D341Med (cell line): ENCODE measurements at places on chromosomes 2 and 18.
A peak's percentile ranks its signal among the peaks of the same experiment; 100 is the strongest.

GRCh38 chr2:75379476-75380210 lies 180.3 kb upstream of the TACR1 start:
- no peak for DNase-seq

DNA sequence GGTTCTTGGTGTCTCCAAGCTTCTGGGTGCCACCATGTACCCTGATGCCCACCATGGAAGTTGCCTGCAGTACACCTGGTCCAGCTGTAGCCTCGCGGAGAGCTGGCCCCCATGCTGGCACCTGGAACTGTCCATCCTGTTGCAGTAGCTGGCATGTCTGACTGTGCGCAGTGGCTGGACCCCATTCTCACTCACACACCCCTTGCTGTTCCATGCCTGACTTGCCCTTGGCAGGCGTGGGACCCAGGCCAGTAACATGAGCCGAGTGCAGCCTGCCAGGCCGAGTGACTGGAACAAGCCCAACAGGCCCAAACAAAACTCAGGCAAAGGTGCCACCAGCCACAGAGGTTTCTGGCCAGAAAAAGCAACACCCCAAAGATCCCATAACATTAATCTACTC lies 73.8 kb downstream of the NEURL3 start:
- no peak for DNase-seq

GRCh38 chr2:121099329-121100290 lies 185.4 kb downstream of the TFCP2L1 start:
- peak; percentile 54 for DNase-seq

GRCh38 chr18:72206814-72207213 lies 337.3 kb downstream of the CBLN2 start:
- DNase-seq = no peak

DNA sequence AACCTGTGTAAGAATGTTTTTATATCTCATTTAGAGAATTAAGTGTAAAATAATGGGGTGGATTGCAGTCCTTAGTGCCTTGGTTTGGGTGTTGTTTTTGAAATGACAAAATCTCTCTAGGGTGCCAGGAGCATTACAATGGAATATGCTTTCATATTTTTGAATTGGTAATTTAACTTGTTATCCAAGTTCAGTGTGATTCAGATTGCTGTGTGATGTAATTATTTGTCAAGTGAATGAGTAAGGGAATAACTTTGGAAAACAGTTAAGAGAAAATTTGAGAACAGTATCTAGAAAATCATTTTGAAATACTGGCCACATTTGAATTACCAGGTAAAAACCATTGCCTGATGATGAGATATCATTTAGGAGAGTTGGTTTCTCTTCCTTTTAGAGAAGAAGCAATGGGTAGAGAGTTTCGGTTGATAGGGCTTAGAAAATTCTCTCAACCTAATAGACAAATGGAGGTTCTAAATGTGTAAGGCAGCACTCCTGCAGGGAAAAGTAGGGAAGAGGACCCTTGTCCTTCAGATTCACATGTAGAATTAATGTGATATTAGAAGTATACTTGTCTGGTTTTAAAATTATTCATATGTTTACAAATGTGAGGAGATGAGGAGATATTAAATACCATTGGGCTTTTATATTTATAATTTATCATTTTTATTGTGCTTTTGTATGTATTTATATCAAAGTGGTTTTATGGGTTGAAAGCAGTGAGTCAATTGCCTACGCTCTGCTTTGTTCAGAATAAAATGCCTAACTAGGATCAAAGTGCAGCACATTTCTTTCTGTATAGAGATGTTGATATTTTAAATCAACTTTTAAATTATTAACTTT lies 124.8 kb downstream of the PHLPP1 start:
- DNase-seq = no peak

DNA sequence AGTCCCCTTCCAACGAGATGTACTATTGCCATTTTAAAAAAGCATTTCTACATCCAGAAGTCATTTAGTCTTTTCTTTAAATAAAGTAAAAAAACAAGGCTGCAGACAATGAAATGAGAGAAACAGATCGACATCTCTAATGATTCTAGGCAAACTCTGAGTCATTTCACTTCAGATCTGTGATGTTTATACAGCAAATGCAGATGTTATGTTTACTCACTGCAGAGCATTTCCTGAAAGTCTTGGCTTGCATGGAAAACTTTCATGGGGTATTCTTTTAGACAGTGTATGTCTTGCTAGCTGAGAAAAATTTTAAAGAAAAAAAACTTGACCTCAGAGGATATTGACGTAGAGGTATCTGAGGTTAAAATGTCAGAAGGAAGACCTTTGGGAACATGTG lies 797.4 kb downstream of the CNTNAP5 start:
- DNase-seq = no peak

- DNase-seq = no peak
Observed at GRCh38 chr18:79863161-79864005, 65.6 kb downstream of the KCNG2 start.

- no peak for DNase-seq
Observed at GRCh38 chr18:55038162-55038561, 78.9 kb upstream of the CCDC68 start.

- no peak for DNase-seq
Observed at GRCh38 chr18:48953104-48953706, 2.4 kb upstream of the SMAD7 start.

- DNase-seq = peak; percentile 52
Observed at GRCh38 chr18:65409261-65409660, 341.6 kb upstream of the CDH7 start.

GRCh38 chr2:25588576-25588975 lies 84.8 kb downstream of the DTNB start:
- DNase-seq = no peak

- no peak for DNase-seq
Observed at GRCh38 chr2:46373238-46373637, 76.0 kb downstream of the EPAS1 start.

GRCh38 chr2:209525834-209526281 lies 102.0 kb downstream of the MAP2 start:
- no peak for DNase-seq

GRCh38 chr18:53785811-53786210 lies 438.7 kb downstream of the MBD2 start:
- no peak for DNase-seq

DNA sequence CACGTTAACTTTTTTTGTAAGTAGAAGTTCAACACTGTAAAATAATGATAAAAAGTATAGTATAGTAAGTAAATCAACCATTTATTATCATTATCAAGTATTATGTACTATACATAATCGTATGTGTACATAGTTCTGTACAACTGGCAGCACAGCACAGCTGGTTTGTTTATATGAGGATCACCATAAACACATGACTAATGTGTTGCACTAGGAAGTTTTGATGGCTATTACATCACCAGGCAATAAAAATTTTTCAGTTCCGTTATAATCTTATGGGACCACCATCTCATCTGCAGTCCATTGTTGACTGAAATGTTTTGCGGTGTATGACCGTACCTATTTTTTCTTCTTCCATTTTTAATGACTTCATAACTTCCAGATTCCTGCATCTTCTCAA lies 39.2 kb upstream of the ZNF385B start:
- no peak for DNase-seq

- no peak for DNase-seq
Observed at GRCh38 chr2:31940920-31941319, 69.9 kb downstream of the MEMO1 start.

- DNase-seq = no peak
Observed at GRCh38 chr2:98025481-98026037, 29.8 kb upstream of the TMEM131 start.

- no peak for DNase-seq
Observed at GRCh38 chr2:157290525-157290924, 33.0 kb downstream of the GALNT5 start.

DNA sequence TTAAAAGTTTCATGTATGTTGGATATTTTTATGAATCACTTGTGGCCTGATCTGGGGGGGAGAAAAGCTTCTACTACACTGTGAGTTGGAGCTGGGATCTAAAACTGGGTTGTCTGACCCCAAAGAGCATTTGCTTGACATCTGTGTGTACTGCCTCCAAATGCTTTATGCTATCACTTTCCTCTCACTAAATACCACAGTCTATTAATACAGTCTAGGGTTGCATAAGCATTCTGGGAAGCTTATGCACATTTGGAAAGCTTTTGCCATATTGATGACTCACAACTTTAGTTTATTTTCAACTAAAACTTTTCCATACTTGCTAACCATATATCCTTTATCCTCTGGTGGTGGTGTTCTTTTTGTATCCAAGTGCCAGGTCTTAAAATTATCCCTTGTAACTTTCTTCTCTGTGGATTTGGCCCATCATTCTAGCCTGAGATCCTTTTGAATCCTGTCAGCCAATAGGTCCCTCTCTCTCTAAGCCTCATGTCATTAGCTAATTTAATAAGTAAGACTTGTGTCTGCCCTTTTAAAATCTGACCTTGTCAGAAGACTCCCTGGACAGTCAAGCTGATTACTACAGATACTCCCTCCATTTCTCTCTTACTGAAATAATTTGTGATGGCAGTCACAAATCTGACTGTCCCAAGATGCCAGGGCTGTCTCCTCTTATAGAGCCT lies 72.7 kb downstream of the NXPH2 start:
- DNase-seq = no peak

DNA sequence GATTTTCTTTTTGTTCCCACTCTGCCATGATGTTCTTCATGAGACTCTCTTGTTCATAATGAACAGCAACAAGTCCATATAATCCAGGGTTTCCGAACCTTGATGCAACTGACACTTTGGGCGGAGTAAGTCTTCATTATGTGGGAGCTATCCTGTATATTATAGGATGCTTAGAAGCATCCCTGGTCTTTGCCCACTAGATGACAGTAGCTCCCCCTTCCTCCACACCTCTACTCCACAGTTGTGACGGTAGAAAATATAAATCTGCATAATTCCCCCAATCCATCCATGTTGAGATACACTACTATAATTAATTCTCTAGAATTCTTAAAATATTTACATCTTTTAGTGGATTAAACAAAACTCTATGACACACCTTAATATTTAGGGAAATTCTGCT lies 482.2 kb upstream of the CELF4 start:
- peak; percentile 58 for DNase-seq

GRCh38 chr2:228658998-228659397 lies 477.5 kb upstream of the SPHKAP start:
- no peak for DNase-seq

- no peak for DNase-seq
Observed at GRCh38 chr2:20567159-20567925, 83.6 kb downstream of the HS1BP3 start.

GRCh38 chr2:9941196-9941995 lies 10.1 kb upstream of the GRHL1 start:
- DNase-seq = no peak

DNA sequence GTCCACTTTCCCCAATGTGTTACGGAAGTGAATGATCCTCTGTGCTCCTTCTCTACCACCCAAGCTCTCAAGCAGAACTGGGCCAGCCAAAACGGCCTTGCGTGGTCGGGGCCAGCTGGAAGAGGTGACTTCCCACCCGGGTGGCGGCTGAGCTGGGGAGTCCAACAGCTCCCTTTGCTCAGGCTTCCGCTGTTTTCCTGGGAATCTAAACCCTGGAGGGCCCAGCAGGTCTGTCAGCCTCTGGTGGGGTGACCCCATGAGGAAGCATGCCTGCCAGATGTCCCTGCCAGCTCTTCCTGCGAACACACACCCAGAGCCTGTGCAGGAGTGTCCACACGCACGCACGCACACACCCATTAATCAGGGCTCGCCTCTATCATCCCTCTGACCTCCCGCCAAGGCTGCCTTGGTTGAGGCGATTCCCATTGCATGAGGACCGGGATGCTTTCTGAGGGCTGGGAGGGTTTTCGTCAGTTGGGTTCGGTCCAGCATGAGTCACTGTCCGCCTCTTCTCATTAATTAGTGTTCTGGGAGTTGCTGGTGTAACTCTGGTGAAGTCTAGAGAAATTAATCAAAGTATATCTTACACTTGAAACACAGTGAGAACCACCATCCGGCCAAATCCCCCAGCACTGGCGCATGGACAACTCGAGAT lies 90.6 kb downstream of the TWIST2 start:
- DNase-seq = no peak

DNA sequence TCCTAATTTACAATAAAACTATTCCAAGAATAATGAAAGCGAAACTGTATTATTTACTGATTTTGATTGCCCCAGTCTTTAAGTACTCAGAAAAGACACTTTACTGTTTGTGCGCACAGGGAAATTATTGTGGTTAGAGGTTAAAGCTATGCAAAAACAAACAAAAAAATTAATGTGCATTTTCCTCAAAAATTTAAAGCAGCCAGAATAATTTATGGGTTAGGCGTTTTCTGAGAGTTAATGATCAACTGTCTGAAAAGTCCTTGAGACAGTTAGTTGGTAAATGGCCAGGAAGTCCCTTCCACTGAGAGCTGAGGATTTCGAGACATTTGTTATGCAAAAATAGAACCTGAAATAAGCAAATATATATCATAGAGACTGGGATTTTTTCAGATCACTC lies 143.3 kb downstream of the IRS1 start:
- no peak for DNase-seq

DNA sequence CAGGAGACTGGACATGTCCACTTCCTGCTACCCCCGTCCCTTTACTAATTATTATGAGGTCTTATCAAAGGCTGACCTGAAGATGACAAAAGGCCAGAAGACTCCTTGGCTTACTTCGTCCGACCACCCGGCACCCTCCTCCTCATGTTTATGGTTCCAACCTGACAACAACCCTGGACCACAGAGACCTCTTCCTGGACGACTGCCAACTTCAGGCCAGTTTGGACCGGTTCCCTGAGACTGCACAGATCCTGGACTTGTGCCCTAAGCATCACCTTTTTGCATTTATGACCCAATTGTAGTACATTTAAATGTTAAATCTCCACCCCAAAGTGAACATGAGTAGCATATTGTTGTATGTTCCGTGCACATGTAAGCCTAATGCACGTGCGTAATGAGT lies 5.8 kb downstream of the DRC1 start:
- DNase-seq = no peak

DNA sequence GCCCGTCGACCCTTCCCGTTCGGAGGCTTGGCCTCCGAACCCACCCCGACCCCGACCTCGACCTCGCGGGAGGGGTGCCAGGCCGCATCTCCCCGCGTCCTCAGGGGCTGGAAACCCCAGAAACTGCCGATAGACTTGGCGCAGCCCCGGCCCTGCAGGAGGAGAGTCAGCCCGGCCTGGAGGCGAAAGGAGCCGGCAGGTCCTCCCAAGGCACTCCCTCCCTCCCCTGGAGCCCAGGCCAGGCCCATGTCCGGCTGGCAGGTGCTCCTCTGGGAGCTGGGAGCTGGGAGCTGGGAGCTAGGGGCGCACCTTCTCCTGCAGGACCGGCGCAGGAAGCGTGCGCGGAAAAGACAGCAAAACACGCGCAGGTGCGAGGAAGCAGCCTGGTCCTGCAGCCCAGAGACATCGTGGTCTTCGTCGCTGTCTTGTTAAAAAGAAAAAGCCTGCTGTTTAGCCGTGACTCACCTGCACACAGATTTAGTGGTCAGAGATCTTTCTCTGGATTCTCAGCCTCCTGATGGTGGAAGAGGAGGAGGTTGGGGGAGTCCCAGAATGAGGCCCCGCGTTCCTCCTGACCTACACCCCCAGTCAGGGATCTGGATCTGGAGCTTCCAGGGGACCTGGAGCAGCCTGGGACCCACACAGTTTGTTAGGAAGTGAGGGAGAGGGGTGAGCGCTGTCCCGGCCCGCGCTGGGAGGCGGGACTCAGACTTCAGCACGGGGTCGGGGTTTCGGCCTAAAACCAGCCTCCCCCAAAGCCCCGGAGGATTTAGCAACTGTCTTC lies 660 bp upstream of the MBP start:
- no peak for DNase-seq

- peak; percentile 54 for DNase-seq
Observed at GRCh38 chr2:636641-637405, 40.4 kb downstream of the TMEM18 start.

GRCh38 chr2:173296235-173296634 lies 58.4 kb upstream of the CDCA7 start:
- DNase-seq = no peak

- no peak for DNase-seq
Observed at GRCh38 chr2:36951574-36951973, 14.8 kb downstream of the STRN start.
